ENCODE measurements at places on chromosomes 6 and 20.

- DNase-seq: no peak
Observed at GRCh38 chr6:122026582-122027369, 372.7 kb upstream of the HSF2 start.

- no peak for DNase-seq
Observed at GRCh38 chr20:49380337-49380780, 102.1 kb downstream of the KCNB1 start.

DNA sequence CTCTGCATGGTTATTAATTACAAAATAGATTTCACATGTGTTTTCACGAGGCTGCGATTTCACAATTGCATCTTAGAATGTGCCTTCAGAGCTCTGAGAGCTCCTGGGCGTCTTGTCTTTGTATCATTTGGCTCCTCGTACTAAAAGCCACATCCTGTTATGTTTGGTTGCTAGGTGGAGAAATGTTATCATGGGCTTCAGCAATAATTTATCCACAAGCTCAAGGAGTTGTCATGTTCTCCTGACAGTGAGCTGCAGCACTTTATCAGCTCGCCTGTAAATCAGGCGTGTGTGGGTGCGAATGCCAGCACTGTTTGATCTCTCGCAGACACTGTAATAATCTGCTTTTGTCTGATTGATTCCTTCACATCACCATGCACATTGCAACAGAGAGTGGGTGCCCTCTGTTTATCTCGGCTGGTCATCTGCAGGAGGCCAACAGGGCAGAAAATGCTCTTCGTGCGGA lies 218.6 kb upstream of the ZFP64 start:
- no peak for DNase-seq

- DNase-seq: no peak
Observed at GRCh38 chr6:71043902-71044301, 87.0 kb upstream of the B3GAT2 start.

DNA sequence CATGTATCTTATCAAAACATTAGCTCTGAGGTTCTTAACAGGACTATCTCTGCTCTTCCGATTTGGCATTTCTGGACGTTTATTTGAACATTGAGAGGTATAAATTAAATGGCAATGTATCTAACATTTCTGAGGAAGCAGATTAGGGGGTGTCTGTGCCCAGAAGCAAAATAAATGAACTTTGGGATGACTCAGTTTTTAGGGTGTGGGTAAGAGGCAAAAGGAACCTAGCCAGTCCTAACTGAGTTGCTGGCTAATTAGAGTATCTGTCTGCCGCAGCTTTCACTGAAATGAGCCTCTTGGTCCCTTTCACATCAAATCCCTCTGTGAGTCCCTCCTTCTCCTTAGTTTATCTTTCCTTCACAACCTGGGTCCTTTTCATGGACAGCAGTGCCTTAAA lies 1.1 kb downstream of the RNF144B start:
- DNase-seq: peak; percentile 5

DNA sequence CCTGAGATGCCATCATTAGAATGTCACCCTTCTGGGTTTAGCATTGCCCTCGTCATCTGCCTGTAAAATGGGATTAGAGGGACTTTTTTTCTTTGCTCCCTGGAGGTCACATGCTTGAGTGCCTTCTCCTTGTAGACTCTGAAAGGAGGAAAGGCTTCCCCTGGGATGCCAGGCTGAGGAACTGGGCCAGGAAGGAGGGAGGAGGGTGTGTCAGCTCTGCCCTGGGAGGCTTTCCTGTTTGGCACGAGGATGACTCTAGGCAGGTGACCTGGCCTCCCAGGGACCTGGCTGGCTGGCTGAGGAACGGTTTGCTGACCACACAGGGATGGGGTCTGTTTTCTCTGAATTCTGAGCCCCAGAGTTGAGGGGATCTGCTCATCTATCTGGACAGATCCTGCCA lies 137.9 kb upstream of the RNF24 start:
- no peak for DNase-seq

- peak; percentile 98 for DNase-seq
Observed at GRCh38 chr6:46170357-46171289, at the start of gene ENPP5. ENPP5 (minus strand) TSS chr6:46170980; CDS start chr6:46168262, 2,718 bp downstream.

GRCh38 chr6:123091896-123092271 lies 95.8 kb downstream of the CLVS2 start:
- no peak for DNase-seq

Measured in NCI-H510A treated with DMSO at 0.1 percent for 48 hours (cell line).